ENCODE measurements at places on chromosomes 7 and 10.
A peak's percentile ranks its signal among the peaks of the same experiment; 100 is the strongest.

- no peak for DNase-seq
Observed at GRCh38 chr10:47264797-47265281, 35.2 kb upstream of the GDF10 start.

DNA sequence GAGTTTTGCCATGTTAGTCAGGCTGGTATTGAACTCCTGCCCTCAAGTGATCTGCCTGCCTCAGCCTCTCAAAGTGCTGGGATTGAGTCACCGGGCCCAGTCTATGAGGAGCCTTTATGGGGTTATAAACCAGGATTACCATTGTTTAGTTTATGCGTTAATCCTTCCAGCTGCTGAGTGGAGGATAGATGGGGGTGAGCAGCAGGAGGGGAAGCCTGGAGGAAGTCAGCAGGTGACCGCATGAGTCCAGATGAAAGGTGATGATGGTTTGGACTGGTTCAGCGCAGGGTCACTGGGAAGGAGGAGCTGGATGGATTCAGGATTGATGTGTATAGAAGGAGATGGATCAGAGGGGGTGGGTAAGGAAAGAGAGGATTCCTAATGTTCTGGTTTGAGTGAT lies 197.1 kb downstream of the ADAM12 start:
- no peak for DNase-seq

GRCh38 chr7:46389146-46389545 lies 468.1 kb upstream of the IGFBP3 start:
- no peak for DNase-seq

DNA sequence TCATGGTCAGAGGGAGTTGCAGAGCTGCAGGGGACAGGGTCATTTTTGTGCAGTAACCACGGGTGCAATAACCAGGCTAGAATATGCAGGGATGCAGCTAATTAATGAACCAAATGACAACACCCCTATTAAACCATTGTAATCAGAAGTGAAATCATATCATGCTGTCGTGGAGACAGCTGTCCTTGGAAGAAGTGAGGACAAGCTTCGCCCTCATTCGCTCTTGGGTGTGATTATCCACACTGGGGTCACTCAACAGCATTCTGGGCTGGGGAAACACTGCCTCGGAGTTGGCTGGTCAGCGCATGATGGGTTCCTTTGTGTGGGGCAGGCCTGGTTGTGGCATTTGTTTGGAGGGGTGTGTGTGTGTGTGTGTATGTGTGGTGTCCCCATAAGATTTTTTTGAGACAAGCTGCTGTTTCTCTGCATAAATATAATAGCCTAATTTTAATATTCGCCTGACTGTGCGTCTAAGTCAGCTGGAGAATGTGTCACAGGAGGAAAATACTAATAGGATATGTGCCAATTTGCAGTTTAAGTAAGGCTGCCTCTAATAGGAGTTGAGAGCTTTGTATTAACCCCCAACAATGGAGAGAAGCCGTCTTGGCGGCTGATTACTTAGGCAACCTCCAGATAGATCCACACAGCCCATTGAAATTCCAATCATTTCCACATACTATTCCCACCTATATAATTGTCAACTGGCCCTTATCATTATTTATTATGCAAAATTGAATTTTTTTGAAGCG lies 149.4 kb downstream of the DNAJB6 start:
- no peak for DNase-seq

GRCh38 chr7:582931-583330 lies 63.3 kb upstream of the PDGFA start:
- no peak for DNase-seq

- no peak for DNase-seq
Observed at GRCh38 chr10:8311526-8312070, 257.1 kb downstream of the GATA3 start.

- DNase-seq = no peak
Observed at GRCh38 chr7:50676740-50677637, 105.7 kb downstream of the GRB10 start.

DNA sequence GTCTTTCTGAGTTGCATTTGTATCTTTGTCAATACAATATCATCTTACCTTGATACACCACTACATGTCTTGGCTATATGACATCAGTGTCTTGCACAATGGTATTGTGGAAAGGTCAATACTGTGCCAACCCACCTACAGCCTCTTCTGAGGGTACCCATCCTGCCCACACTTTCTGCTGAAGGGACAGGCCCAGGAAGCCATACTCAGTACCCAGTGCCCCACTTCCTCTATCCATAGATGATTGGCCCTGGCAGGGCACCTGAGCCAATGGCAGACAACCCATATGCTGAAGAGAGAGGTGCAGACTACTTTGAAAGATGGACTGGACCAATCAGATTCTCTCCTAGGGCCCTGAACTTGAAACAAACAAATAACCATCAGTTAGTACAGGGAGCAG lies 152.0 kb upstream of the ADO start:
- DNase-seq = no peak

- DNase-seq = peak; percentile 33
Observed at GRCh38 chr10:89245802-89246201, 5.8 kb downstream of the LIPA start.

- no peak for DNase-seq
Observed at GRCh38 chr10:29634105-29634504, 666 bp downstream of the SVIL start.

DNA sequence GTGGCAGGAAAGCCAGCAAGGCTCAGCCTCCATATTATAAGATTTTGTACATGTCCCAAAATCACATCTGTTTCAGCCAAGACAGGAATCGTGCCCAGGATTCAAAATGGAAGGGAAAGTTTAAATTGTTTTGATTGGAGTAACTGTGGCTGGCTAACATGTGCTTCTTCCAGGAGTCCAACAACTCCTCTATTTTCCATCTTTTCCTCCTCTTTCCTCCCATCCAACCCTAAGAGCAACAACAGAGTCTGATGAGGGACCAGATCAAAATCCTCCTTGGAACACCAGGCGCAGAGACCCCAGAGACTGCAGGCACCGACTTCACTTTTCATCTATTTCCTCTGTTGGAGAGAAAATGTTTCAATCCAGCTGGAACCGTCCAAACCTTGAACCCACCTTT lies 36.0 kb upstream of the SVIL start:
- no peak for DNase-seq

DNA sequence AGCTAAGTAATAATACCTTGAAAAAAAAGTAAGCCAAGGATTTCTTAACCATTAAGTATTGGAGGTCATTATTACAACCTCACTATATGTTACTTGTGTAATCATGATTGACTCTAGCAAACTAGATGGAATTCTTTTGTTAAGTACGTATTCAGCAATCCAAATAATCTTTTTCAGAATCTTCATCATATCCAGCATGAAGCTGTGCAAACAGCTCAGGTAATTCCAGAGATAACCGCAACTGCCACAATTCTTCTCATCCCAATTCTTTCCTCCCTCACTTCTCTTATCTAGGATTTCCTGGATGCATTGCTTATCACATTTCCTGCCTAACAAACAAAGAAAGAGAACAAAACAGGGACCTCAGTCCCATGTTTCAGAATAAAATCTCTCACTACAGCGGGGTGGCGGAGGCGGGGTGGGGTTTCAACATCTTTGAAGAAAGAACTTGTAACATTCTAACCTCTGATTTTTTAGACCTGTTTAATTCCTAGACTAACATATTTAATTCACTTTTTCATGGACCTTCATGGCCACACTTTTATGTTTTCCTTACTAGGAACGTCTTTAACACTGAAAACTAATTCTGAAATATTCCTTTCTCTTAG lies 156.5 kb downstream of the POM121L12 start:
- no peak for DNase-seq

GRCh38 chr7:29494350-29494749 lies 69.3 kb upstream of the PRR15 start:
- peak; percentile 50 for DNase-seq

- no peak for DNase-seq
Observed at GRCh38 chr10:48453451-48454301, 147.2 kb downstream of the MAPK8 start.

GRCh38 chr10:12427276-12427675 lies 77.9 kb downstream of the CAMK1D start:
- no peak for DNase-seq

GRCh38 chr7:104150470-104150869 lies 57.3 kb downstream of the ORC5 start:
- no peak for DNase-seq

- DNase-seq = no peak
Observed at GRCh38 chr10:59325116-59325515, 37.2 kb downstream of the FAM13C start.

GRCh38 chr10:113613427-113613826 lies 50.4 kb downstream of the NRAP start:
- DNase-seq = no peak

- no peak for DNase-seq
Observed at GRCh38 chr10:87503401-87503800, 1.3 kb upstream of the MINPP1 start.

GRCh38 chr7:122858320-122858719 lies 27.9 kb downstream of the CADPS2 start:
- no peak for DNase-seq

DNA sequence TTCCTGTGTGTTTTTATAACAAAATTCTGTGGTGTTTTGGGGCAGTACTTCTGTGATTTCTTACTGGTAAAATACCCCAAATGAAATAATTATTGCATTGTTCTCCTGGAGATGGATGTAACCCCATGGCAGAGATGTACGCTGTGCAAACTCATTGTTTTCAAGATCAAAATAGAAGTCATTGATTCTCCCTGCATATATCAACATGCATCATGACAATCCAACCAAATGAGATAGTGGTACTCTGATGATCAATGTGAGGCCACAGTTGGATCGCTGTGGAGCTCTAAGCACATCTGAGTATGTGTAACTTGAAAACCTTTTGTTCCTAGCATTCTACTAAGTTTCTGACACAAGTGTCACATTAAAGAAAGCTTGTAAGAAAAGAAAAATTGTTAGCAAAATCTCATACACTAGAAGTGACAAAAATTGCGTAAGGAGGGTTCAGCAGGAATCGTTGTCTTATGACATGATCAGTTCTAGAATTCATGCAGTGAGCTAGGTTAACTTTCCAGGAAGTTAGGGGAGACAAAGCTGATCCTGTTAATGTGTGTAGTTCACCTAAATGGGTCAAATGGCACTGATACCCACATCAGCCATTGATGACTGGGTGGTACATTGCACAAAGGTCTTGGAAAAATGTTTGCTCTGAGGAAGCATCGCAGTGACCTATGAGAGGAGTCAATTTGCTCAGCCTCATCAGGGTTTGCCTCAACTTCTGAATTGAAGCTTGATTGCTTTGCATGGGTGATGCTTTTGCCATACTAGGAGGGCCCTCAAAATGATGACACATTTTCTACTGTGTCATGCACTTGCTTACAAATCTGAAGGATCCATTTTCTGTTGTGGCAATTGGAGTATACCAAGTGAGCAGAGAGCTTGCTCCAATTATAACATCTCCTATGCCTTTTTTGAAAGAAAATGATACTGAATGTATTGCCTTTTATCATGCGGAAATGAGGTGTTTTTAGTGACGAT lies 145.1 kb downstream of the PLXDC2 start:
- DNase-seq = no peak

- DNase-seq = peak; percentile 21
Observed at GRCh38 chr10:7625836-7626235, 40.9 kb downstream of the ITIH5 start.

GRCh38 chr7:82700741-82701140 lies 257.2 kb upstream of the CACNA2D1 start:
- no peak for DNase-seq

DNA sequence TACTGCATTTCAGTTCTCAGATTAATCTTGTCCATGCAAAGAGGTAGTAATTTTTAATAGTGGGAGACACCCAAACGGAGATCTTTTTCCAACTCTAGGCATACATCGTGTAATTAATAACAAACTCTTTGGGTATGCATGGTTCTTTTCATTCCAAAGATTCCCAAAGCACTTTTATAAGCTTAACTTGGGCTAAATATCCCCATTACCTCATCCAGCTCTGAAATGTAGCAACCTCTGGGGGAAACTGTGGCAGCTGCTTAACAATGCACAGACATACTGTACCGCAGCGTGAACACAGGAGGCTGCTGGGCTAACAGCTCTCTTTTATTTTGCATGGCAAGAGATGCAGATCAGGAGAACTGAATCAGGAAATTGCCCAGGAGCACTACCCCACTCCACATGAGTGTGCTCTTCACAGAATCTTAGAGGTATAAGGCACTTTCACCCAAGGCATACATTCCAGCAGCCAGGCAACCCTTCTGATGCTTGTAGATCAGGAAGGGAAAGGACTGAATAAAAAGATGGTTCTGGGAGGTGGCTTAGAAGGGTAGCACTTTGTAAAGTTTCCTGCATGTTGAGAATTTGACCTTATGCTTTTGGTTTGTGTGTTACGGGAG lies 114.4 kb upstream of the GLI3 start:
- DNase-seq = peak; percentile 30

- no peak for DNase-seq
Observed at GRCh38 chr10:133109711-133110110, 22.0 kb downstream of the ADGRA1 start.
